ENCODE measurements at places on chromosomes 4 and X. TPM values are rescaled to one million over a fixed set of nuclear protein-coding genes. Genes with fewer than 3 reads are reported as not detected.
A peak's percentile ranks its signal among the peaks of the same experiment; 100 is the strongest.

DNA sequence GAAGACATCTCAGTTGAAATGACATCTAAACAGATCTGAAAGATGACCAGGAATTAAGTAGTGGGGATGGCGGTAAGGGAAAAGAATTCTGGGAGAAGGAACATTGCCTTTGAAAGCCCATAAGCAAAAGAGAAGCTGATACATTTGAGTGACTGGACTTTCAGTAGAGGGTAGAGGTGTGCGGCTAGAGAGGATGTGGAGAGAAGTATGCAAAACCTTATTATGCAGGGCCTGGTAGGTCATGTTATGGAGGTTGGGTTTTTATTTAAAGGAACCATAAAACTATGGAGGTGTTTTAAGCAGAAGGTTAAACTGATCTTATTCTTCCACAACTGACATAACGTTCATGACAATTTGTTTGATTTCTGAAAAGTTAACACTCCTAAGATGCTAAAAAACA, 36.3 kb downstream of the RPS6KA3 start:
- no peaks in the 10 kb centered on the region for H3K4me1 ChIP-seq
- no peak overlapping the region for H3K4me3 ChIP-seq
- peaks cover 15% of the 10 kb centered on the region for H3K27me3 ChIP-seq
- H3K27ac ChIP-seq: no peak overlapping the region

DNA sequence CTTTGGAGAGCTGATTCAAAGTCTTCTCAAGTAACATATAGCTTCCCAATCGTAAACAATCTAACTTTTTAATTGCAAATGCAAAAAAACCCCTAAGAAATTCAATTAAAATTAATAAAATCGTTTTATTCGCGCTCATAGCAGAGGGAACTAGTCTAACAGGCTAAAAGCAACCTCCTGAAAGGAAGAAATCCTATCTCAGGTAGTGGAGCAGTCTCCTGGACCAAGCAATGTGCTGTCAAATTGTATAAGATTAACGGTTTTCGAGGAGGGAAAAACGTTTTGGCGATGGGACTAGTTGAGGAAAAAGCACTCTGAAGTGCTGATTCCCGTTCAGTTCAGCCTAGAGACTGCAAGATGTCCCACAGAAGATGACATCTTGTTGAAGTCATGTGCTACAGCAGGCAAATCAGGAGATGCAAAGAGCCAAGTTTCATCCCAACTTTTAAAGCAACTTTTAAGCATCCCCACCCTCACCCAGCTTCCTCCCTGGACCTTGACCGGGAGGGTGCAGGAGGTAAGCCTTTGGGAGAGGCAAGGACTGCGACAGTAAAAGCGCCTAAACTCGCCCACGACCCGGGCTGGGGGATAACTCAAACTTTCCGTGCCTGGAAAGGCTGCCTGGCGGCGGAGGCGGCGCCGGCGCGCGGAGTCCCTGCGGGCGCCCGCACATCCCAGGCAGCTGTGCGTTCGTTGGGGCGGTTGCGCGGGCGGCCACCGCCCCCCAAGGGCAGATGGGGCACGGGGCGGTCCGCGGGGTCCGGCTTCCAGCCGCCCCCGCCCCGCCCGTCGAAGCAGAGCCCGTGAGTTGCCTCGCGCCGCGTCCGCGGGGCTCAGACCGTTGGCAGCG, 784 bp downstream of the MAP7D3 start:
- no peaks in the 10 kb centered on the region for H3K36me3 ChIP-seq
- DNase-seq: peak; percentile 19
- H3K4me1 ChIP-seq: no peaks in the 10 kb centered on the region
- peak overlapping the region; percentile 89 for H3K27ac ChIP-seq
- no peaks in the 10 kb centered on the region for H3K27me3 ChIP-seq
- H3K4me3 ChIP-seq: peak overlapping the region; percentile 74

GRCh38 chr4:138627096-138627495, 384.9 kb upstream of the SLC7A11 start:
- no peak for DNase-seq
- no peaks in the 10 kb centered on the region for H3K27me3 ChIP-seq
- no peaks in the 10 kb centered on the region for H3K4me1 ChIP-seq
- H3K4me3 ChIP-seq: no peak overlapping the region
- no peak overlapping the region for H3K27ac ChIP-seq
- H3K36me3 ChIP-seq: no peaks in the 10 kb centered on the region

- no peaks in the 10 kb centered on the region for H3K27me3 ChIP-seq
- DNase-seq: no peak
- no peak overlapping the region for H3K4me3 ChIP-seq
- H3K4me1 ChIP-seq: no peaks in the 10 kb centered on the region
- no peaks in the 10 kb centered on the region for H3K36me3 ChIP-seq
These were observed 390.6 kb downstream of the GPM6A start for GRCh38 chr4:175421506-175421905.

DNA sequence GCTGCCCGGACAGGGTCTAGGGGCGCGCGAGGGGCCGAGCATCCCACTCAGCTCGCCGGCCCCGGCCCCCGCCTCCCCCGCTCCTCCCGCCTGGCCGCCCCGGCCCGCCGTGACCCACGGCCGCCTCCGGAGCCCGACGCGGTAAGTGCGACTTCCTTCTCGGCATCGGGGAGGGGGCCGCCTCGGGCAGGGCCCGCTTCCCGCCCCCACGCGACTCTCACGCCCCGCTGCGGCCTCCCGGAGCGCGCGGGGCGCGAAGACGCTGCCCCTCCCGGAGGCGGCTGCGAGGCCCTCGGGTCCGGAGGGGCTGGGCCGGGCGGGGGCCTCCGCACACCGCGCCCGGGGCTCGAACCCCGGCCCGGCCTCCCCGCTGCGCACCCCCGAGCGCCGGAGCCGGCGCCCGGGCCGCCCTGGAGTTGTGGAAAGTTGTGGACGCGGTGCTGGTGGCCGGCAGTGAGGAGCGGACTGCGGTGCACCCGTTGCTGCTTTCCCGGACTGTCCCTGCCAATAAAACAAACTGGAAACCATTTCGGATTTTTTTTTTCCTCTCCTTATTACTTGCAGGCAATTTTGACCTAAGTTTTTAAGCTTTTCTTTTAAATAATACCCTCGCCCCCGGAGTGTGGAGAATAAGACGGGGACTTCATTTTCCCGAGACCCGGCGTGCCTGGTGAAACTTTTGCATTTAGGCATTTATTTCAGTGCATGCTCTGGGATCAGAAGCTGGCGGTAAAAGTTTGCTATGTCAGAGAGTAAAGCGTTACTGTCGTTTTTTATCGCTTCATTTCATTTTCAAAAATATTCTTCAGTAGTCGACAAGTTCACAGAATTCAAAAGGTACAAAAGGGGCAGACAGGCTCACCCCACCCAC, 13.0 kb upstream of the TMEM156 start:
- no peaks in the 10 kb centered on the region for H3K36me3 ChIP-seq
- peaks cover 5% of the 10 kb centered on the region for H3K4me1 ChIP-seq
- peak overlapping the region; percentile 84 for H3K27ac ChIP-seq
- peak overlapping the region; percentile 76 for H3K4me3 ChIP-seq
- DNase-seq: peak; percentile 61

GRCh38 chr4:90207887-90208454, 80.8 kb downstream of the CCSER1 start:
- no peak overlapping the region for H3K4me3 ChIP-seq
- no peak overlapping the region for H3K27ac ChIP-seq
- H3K36me3 ChIP-seq: no peaks in the 10 kb centered on the region
- no peak for DNase-seq

DNA sequence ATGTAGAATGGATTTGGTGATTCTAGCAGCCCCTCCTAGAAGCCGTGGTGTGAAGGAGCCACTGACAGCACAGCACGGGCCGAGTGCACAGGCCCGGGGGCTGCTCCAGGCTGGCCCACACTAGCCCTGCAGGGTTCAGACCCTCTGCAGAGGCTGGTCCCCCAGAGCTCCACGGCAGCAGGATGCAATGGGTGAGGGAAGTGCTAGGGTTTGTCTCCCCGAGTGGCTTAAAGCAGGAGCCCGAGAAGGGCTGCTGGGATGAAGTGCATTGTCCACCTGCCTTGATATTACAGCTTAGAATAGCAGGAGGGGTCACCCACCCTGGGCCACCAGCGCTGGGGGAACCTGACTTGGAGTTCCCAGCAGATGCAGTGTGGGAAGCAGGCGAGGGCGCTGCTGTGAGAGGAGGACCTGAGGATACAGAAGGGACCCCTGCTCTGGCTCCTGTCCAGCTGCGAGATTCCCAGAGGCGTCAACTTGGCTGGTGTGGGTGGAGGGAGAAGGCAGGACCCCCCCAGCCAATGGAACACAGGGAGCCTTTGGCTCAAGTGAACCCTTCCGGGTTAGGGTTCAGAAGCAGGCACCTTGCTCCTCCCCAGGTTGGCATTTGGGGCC, 30.0 kb downstream of the WDR1 start:
- H3K4me3 ChIP-seq: no peak overlapping the region
- H3K4me1 ChIP-seq: no peaks in the 10 kb centered on the region
- DNase-seq: no peak
- H3K36me3 ChIP-seq: peaks cover 61% of the 10 kb centered on the region
- no peak overlapping the region for H3K27ac ChIP-seq
- no peaks in the 10 kb centered on the region for H3K27me3 ChIP-seq

- no peaks in the 10 kb centered on the region for H3K36me3 ChIP-seq
- no peak overlapping the region for H3K4me3 ChIP-seq
- no peaks in the 10 kb centered on the region for H3K27me3 ChIP-seq
- no peak for DNase-seq
These were observed 169.6 kb upstream of the GATB start for GRCh38 chr4:151930372-151930771.

DNA sequence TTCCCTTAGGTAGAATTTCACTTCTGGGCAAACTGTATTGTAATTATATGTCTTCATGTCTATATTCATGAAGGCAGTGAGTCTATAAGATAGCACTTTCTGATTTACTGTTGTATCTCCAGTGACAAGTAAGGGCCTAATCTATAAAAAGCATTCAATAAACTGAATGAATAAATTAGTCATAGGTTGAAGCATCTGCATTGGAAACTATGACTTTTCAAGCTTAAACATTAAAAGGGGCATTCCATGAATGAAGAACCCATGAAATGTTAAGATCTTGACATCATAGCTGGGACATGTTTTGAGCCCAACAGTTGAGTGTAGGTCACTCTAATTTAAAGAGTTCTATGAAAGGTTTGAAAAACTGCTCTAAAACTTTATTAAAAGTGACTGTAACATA, 159.3 kb upstream of the LCORL start:
- no peaks in the 10 kb centered on the region for H3K36me3 ChIP-seq
- no peaks in the 10 kb centered on the region for H3K27me3 ChIP-seq
- DNase-seq: no peak
- no peak overlapping the region for H3K27ac ChIP-seq
- H3K4me1 ChIP-seq: no peaks in the 10 kb centered on the region
- H3K4me3 ChIP-seq: no peak overlapping the region

DNA sequence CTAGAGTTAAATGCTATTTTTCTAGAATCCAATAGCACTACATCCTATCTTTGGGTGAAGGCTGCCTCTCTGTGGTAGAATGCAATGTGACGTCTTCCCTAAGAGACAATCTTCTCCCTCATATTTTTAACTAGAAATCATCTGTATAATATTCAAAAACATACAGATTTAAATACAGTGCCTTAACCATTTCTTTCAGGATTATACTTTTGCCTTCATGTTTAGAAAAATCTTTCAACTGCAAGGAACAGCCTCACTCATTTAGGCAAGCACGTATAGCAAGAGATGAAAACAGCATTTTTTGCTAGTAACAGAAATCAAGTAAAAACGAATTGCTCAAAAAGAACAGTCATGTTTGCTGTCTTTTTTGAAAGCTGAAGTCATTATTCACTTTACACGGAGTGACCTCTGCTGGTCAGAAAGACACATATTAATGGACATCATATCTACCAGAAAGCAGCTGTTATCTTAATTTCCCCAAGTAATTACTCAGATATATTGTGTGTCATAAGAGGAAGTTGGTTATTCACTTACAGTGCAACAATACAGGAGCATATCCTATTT, 422.3 kb downstream of the STPG2 start:
- H3K27me3 ChIP-seq: no peaks in the 10 kb centered on the region
- H3K27ac ChIP-seq: no peak overlapping the region
- no peaks in the 10 kb centered on the region for H3K4me1 ChIP-seq
- no peaks in the 10 kb centered on the region for H3K36me3 ChIP-seq
- H3K4me3 ChIP-seq: no peak overlapping the region
- peak; percentile 41 for DNase-seq

DNA sequence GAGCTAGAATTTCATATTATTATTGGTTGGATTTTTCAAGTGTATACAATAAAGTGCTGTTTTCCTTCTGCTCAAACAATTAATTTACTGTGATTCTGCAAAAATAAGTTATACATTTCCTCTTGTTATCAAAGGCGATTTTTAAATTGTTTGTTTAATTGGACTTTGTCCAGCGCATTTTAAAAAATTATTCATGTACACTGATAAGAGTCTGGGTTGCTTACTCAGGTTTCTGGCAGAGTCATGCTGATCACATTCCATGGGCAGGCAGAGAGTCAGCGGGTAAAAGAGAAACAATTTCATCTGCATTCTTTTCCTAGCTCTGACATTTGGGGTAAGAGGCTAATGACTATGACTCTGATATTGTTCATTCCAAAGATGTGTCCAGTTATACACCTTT, 8.9 kb downstream of the FAT4 start:
- H3K4me1 ChIP-seq: peaks cover 47% of the 10 kb centered on the region
- no peak overlapping the region for H3K4me3 ChIP-seq
- H3K27me3 ChIP-seq: no peaks in the 10 kb centered on the region

DNA sequence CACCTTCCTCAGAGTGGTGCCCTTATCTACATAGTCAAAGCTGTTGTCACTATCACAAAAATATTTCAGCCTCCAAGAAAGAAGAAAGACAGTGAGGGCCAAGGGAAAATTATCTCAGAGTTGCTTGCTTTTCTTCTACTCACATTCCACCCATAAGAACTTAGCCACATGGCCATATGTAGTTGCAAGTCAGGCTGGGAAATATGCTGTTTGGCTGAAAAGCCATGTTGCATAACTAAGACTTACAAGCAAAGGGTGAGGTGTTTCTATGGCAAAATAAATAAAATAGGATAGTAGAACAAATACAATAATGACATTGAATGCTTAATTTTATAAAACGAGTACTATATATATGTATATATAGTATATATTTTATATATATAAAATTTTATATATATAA, 365.9 kb upstream of the PABPC4L start:
- H3K36me3 ChIP-seq: no peaks in the 10 kb centered on the region
- no peak overlapping the region for H3K27ac ChIP-seq
- H3K4me3 ChIP-seq: no peak overlapping the region
- no peaks in the 10 kb centered on the region for H3K4me1 ChIP-seq
- no peaks in the 10 kb centered on the region for H3K27me3 ChIP-seq

- no peak overlapping the region for H3K27ac ChIP-seq
- DNase-seq: peak; percentile 76
- no peaks in the 10 kb centered on the region for H3K27me3 ChIP-seq
These were observed 2616.0 kb downstream of the ARAP2 start for GRCh38 chr4:33628296-33628695.

- no peak overlapping the region for H3K27ac ChIP-seq
- DNase-seq: no peak
- H3K27me3 ChIP-seq: no peaks in the 10 kb centered on the region
- H3K36me3 ChIP-seq: no peaks in the 10 kb centered on the region
- H3K4me3 ChIP-seq: no peak overlapping the region
These were observed 241.4 kb upstream of the CLNK start for GRCh38 chr4:10925996-10926395.

- H3K27me3 ChIP-seq: no peaks in the 10 kb centered on the region
- H3K36me3 ChIP-seq: no peaks in the 10 kb centered on the region
- peak; percentile 98 for DNase-seq
- H3K27ac ChIP-seq: peak within 1 kb of the TSS; percentile 99
These were observed at the start of gene IRF2 for GRCh38 chr4:184474263-184475095. IRF2 (minus strand) TSS chr4:184474550; CDS start chr4:184429064, 45,486 bp downstream.

The DUSP9 gene
- total RNA-seq: 0.55 TPM

The GAGE12H gene
- not detected for total RNA-seq

The SCLT1 gene
- total RNA-seq: 14.7 TPM

The CFI gene
- total RNA-seq: 61.9 TPM

The VCX gene
- not detected for total RNA-seq

The NAP1L3 gene
- total RNA-seq: 5.7 TPM

The AVPR2 gene
- 2.5 TPM for total RNA-seq

The GPR82 gene
- 0.54 TPM for total RNA-seq

The CSAG2 gene
- total RNA-seq: not detected

The PITX2 gene
- total RNA-seq: not detected

The SATL1 gene
- total RNA-seq: 0.06 TPM

The GJB1 gene
- 3.7 TPM for total RNA-seq

The PNPLA4 gene
- total RNA-seq: 22.8 TPM
